Lung microvascular endothelial cell (primary cell): ENCODE measurements at places on chromosomes 12 and 14.

DNA sequence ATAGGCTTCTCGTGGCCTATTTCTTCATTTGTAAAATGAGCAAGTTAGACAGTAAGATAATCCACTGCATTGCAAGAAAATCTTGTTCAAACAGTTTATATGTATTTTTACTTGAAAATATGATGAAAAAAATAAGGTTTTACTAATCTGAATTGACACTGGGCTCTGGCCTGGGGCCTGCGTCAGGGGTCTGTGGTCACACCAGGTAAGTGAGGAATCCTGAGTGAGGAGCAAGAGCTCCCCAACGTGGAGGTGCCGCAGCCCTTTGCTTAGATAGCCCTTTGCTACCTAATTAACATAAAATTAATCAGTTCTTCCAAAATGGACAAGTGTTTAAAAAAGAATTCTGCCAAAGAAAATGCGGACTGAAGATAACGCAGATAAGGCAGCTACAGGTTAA is 39.1 kb upstream of the STAB2 start:
- no peak for DNase-seq

GRCh38 chr12:28698553-28698952 is 450.5 kb upstream of the FAR2 start:
- DNase-seq, result no peak

DNA sequence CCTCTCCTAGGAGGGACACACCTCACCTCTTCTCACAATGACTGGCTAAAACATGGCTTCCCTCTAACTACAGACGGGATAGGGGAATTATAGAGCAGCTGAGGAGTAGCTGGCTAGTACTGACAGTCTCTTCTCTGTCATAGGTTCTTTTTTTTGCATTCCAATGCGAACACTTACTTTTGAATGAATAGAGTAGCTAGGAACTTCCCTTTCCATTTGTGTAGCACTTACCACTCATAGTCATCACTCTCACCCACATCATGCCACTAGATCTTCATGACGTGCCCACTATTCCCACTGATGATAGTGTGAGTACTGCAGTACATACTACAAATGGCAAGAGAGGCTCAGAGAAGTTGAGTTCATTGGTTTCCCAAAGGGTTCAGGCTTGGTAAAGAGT is 143.9 kb upstream of the HIF1A start:
- no peak for DNase-seq

DNA sequence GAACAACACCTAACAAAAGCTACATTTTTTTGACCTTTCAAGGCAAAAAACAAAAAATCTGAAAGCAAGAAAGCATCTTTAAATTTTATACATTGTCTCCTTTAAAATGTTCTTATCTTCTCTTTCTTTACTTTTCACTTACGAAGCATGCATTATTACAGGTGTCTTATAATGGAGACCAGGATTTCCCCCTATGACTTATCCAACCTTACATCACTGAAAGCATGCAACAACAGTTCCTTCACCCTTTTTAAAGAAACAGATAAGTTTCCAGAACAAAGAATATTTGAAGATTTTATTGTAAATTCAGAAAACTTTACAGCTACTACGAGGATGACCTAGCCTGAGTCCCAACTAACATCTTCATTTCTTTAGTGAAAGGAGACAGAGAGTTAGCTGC is 277.2 kb downstream of the AKAP6 start:
- no peak for DNase-seq

DNA sequence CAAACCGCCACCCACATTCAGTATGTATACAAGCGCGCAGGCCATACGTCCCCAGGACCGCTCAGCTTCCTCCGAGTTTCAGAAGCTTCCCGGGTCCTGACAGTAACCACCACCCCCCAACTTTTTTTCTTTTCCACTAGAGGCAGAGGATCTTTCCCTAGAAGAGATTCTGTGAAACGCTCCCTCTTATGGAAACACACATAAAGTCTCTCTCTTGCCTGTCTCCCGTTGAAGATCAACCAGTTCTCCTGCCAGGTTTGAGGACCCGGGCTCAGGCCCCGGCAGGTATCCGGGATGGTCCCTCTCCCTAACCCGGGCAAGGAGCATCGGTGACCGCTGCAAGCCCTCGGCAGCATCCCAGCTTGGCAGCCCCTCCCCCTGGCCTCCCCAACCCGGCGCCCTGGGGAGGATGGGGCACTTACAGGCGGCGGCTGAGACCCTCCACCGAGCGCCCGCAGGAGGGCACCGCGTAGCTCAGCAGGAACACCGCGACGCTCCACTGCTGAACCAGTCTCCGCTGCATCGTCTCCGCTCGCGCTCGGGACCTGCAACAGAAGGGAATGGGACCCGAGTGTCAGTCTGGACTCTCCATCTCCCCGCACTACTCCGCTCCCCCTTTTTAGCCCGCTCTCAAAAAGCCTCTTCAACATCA is 3.4 kb downstream of the PTHLH start:
- peak; percentile 57 for DNase-seq

DNA sequence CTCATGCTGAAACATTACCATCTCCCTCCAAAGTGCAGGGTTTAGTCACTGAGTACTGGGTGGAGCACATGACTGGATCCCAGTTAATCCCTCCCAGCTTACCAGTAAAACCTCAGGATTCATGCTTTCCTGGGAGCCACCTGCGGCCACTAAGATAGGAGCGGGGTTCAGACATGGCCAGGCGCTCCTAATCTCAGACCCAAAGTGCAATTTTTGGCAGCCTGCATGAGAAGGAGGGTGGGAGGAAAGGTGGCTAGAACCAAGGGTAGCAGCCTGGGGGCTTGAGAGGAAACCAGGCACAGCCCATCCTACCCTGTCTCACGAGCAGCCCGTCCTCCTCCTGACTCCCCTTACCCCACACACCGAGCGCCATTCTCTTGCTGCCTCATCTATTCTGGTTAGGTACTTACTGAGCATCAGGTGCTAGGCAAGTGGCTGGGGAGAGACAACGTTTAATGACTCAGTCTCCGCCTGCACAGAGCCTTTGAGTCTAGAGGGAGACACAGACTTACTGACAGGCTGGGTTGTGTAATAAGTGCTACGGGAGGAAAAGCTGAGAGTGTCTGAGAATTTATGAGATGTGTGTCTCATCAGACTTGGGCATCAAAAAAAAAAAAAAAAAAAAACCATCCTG is 9.9 kb downstream of the GPRC5A start:
- DNase-seq, result peak; percentile 92

GRCh38 chr12:4164559-4165558 is 108.7 kb upstream of the CCND2 start:
- DNase-seq, result peak; percentile 57

DNA sequence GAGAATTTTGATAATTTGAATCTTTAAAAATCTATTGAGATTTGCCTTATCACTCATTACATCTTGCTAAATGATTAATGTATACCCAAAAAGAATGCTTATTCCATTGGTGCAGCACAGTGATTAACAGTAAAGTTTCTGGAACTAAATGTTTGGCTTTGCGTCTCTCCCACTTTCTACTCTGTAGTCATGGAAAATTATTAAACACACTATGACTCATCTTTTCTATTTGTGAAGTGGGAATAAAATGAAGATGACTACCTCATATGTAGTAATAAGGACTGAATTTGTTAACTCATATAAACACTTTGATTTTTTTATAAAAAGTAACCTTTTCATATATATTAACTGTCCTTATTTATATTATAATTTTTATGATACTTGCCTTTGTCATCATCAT is 118.1 kb downstream of the RERGL start:
- DNase-seq, result no peak

DNA sequence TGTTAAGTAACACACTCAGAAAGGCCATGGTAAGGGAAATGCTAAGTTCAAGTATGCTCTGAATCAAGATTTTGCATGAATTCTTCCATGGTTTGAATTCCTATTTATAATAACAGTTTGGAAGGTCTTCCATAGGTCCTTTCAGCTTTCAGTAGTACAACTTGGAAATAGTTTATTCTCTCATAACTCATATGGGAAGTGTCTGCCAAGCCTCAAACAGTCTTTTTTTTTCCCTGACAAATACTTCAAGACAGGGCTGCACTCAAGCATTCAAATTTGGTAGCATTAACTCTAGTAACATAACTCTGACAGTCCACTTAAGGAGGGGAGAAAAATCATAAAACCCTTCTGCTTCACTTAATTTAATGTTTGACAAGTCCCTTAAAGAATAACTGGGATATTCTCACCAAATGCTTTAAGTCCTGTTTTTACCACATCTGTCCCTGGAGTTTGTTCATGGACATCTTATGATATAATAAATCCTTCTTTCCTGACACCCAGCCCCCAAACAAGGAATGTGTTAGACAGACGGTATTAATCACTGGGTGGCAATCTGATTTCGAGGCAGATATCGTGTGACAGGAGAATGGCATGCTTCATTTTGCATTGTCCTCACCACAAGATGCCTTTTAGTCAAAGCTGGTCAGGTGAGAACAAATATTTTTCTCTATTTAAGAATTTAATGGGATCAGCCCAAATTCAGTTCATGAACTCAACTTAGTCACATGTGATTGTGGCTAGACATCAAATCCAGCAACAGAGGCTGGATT is 165.7 kb downstream of the BMP4 start:
- DNase-seq, result no peak

GRCh38 chr12:123442774-123443173 is 6.3 kb upstream of the RILPL2 start:
- DNase-seq, result no peak

GRCh38 chr14:71891970-71892369 is 40.3 kb upstream of the RGS6 start:
- no peak for DNase-seq

- DNase-seq, result peak; percentile 46
These were observed 93.5 kb downstream of the PPP1R12A start for GRCh38 chr12:79841248-79841877.

- DNase-seq, result no peak
These were observed 290.5 kb upstream of the FBXO33 start for GRCh38 chr14:39722547-39723273.

GRCh38 chr12:107436376-107436775 is 249.2 kb upstream of the PWP1 start:
- peak; percentile 43 for DNase-seq

DNA sequence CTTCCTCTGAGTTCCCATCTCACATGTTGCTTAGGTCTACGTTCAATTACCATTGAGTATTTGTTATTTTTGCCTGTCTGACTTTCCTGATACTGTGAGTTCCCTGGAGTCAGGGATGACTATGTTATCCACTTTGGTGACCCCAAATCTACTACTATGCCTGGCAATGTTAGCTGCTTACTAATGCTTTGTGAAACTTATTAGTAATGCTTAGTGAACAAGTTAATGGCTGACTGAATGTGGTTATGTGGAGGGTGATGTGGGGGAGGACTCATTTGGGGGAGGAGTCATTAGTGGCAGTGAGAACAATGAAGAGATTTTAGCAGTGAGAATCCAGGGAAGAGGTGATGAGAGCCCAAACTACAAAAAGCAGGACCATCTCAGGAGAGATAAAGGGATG is 121.6 kb downstream of the KTN1 start:
- no peak for DNase-seq

GRCh38 chr12:110600254-110600653 is 13.7 kb upstream of the TCTN1 start:
- DNase-seq, result peak; percentile 73

- DNase-seq, result no peak
These were observed 842.8 kb downstream of the VRK1 start for GRCh38 chr14:97640031-97640430.

- no peak for DNase-seq
These were observed 411.8 kb downstream of the NPAS3 start for GRCh38 chr14:33350366-33350990.

GRCh38 chr14:22836301-22837113 is at the start of gene MMP14:
Gene MMP14, plus strand, starts transcription at chr14:22836585. Its CDS starts 233 bp downstream, at chr14:22836818.
- DNase-seq, result peak; percentile 88

DNA sequence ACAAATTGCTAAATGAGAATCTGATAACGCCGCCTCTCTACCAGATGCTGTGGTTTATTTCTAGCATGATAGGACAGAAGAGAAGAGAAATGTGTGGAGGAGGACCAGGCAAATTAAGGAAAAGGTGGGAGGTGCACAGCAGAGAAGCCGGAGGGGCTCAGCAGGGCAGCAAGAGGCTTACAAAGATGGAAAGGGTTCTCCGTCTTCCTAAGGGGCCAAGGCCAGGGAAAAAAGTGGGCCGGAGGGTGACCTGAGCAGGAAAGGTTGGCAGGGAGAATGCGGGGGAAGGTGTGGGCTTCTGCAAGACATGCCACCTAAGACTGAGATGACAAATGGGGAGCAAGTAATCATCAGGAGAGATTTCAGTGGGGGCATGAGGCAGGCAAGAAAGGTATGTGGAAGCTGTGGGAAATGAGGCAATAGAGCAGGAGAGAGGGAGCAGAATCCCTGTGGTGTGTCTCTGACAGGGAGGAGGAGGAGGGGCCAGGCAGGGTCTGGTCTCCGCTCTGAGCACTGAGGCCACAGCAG is 18.7 kb downstream of the MANSC1 start:
- no peak for DNase-seq

GRCh38 chr12:110286623-110287022 is 5.6 kb downstream of the ATP2A2 start:
- DNase-seq, result no peak

DNA sequence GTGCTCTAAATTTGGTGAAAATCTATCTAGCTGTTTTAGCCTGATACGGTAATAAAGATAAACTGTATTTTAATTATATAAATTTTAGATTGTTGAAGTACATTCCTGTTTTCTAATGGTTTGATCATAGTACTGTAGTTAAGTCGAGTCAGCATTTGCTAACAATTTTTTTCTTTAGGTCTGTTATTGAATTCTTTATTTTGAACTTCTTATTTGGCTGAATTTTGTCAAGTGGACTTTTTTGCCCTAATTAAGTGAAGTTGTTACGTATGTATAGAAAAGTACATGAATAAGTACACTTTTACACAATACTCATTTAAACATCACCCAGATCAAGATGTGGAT is 66.8 kb downstream of the VRK1 start:
- DNase-seq, result no peak

DNA sequence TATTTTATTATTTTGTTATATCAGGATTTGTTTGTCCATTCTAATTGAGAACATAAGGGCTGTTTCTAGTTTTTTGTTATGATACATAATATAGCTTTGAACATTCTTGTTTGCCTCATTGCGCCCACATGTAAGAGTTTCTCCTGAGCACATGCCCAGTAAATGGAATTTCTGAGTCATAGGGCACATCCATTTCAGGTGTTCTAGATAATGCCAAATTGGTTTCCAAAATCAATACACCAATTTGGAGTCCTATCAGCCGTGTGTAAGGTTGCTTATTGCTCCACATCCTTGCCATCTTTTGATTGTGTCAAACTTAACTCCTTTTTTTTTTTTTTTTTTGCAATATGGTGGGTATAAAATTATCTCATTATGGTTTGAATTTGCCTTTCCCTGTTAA is 97.9 kb upstream of the RESF1 start:
- DNase-seq, result no peak

DNA sequence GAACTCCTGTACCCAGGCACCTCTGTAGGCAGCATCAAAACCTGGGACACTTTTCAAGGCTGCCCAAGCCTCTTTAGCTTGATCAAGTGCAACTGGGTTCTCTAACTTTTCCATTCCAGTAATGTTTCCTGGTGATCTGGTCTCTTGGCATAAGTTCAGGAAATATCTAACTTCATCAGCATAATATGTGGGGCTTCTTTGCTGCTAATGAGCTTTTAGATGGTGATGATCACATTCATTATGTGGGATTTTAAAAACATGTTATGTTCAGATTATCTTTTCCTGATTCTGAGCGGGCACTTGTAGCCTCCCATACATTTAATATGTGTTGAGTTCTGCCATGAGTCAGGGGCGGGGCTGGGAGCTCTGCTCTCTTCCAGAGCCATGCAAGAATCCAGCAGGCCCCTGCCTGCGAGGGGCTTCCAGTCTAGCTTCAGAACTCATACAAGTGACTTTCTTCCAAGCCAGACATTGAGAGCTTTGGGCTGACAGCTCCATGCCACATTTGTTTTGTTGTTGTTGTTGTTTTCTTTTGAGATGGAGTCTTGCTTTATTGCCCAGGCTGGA is 39.5 kb upstream of the RIN3 start:
- peak; percentile 30 for DNase-seq

- DNase-seq, result no peak
These were observed 1098.7 kb downstream of the BCL11B start for GRCh38 chr14:98173305-98173704.
